ENCODE measurements at places on chromosomes 12 and 14.

- DNase-seq = no peak
These were observed 91.4 kb upstream of the FLRT2 start for GRCh38 chr14:85438481-85438942.

- no peak for DNase-seq
These were observed 199.5 kb downstream of the TMEM132D start for GRCh38 chr12:129704232-129704830.

GRCh38 chr14:60975551-60975950 is 5.3 kb downstream of the TRMT5 start:
- no peak for DNase-seq

DNA sequence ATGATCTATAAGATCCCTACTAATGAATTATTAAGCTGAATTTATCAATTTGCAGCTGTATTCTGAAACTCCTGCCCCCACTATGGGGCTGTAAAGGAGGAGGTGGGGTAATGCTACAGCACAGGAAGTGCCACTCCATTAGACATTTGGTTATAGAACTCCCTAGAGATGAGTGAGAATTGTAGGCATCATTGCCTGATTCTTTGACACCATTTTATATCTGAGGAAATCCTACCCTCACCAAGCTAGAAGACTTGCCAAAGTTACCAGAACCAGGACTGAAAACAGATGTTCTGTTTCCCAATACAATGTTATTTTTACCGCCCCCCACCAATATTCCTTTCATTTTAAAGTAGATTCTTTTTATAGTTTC is 182.4 kb downstream of the EGLN3 start:
- no peak for DNase-seq

DNA sequence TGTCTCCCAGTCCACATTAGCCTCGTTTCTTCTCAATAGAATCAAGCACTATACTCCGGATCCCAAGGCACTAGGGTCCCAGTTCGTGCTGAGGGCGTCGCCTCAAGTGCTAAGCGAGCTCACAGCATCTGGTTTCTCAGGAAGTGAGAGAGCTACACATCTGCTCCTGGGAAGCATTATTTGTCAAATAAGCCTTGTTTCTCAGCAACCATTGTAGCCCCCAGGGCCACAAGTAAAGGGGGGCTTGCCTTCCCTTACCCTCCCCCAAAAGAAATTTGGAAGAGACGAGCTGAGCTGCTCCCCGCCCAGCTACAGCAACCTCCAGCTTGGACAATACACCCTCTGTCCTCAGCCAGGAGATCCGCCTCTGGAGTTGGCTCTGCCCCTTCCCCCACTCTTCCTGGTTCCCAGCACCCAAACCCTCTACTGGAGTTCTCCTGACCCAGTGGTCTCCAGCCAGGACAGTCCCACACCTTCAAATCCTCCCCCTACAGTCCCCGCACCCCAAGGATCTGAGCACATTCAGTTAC is 5.7 kb upstream of the TNS2 start:
- DNase-seq = no peak

- no peak for DNase-seq
These were observed 71.2 kb downstream of the IRF2BPL start for GRCh38 chr14:76957224-76957891.

Data from stimulated activated CD8-positive, alpha-beta memory T cell treated with anti-CD3 and anti-CD28 coated beads, Interleukin-15, amount 100 ng/mL, for 4 hours (primary cell).